ENCODE measurements at places on chromosomes 5 and 9. TPM values are rescaled to one million over a fixed set of nuclear protein-coding genes. Genes with fewer than 3 reads are reported as not detected.

GRCh38 chr9:696332-697323, 144.9 kb upstream of the DMRT1 start:
- H3K4me3 ChIP-seq = no peak overlapping the region
- no peaks in the 10 kb centered on the region for H3K27me3 ChIP-seq
- no peak overlapping the region for H3K27ac ChIP-seq
- H3K4me1 ChIP-seq = peaks cover 16% of the 10 kb centered on the region
- no peaks in the 10 kb centered on the region for H3K36me3 ChIP-seq

DNA sequence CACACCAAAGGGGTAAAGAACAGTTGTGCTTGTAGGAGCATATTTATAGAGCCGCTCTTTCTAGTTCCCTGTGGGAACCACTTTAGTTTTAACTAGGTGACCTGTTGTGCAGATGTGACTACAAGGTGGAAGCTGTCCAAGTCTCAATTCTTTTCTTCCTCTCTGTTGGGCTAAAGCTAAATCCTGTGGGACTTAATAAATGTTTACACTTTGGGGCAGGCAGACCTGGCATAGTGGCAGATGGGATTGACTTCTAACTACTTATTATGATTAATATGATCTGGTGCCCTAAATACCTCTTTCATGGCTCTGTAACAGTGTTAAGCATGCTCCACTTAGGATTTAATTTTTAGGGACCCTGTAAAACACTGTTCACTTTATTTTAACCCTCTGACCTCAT, 265.3 kb downstream of the KCTD16 start:
- DNase-seq = no peak
- no peaks in the 10 kb centered on the region for H3K36me3 ChIP-seq
- peak overlapping the region; percentile 19 for H3K27ac ChIP-seq
- no peak overlapping the region for H3K4me3 ChIP-seq

- H3K36me3 ChIP-seq = no peaks in the 10 kb centered on the region
- H3K4me3 ChIP-seq = no peak overlapping the region
- H3K27ac ChIP-seq = no peak overlapping the region
- DNase-seq = no peak
These were observed 8.7 kb downstream of the GRK6 start for GRCh38 chr5:177434942-177435738.

GRCh38 chr5:136030956-136031611, 2.3 kb downstream of the TGFBI start:
- no peaks in the 10 kb centered on the region for H3K36me3 ChIP-seq
- H3K4me1 ChIP-seq = peaks cover 12% of the 10 kb centered on the region
- DNase-seq = no peak
- no peak overlapping the region for H3K27ac ChIP-seq

DNA sequence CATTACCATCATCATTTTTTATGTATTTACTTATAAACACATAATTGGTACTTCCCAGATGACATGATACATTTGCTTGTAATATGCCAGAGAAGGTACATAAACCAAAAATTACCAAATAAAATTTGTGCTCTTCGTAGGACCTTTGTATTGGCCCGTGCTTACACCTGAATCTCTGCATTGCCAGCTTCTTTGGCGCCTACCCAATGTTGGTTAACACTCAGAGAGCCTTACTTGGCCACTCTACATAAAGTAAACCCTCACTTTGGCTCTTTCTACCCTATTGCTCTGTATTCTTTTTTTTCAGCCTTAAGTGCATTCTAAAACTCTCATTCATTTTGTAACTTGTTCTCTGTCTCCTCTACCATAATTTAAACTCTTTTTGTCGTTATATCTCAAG, 148.1 kb upstream of the ZNF608 start:
- H3K4me3 ChIP-seq = no peak overlapping the region
- H3K27me3 ChIP-seq = no peaks in the 10 kb centered on the region
- no peaks in the 10 kb centered on the region for H3K36me3 ChIP-seq
- no peak overlapping the region for H3K27ac ChIP-seq
- DNase-seq = peak; percentile 18

GRCh38 chr5:55471468-55471867, 63.3 kb downstream of the PLPP1 start:
- H3K36me3 ChIP-seq = no peaks in the 10 kb centered on the region
- H3K4me1 ChIP-seq = peaks cover 41% of the 10 kb centered on the region
- no peak overlapping the region for H3K4me3 ChIP-seq
- H3K27me3 ChIP-seq = no peaks in the 10 kb centered on the region
- no peak overlapping the region for H3K27ac ChIP-seq

DNA sequence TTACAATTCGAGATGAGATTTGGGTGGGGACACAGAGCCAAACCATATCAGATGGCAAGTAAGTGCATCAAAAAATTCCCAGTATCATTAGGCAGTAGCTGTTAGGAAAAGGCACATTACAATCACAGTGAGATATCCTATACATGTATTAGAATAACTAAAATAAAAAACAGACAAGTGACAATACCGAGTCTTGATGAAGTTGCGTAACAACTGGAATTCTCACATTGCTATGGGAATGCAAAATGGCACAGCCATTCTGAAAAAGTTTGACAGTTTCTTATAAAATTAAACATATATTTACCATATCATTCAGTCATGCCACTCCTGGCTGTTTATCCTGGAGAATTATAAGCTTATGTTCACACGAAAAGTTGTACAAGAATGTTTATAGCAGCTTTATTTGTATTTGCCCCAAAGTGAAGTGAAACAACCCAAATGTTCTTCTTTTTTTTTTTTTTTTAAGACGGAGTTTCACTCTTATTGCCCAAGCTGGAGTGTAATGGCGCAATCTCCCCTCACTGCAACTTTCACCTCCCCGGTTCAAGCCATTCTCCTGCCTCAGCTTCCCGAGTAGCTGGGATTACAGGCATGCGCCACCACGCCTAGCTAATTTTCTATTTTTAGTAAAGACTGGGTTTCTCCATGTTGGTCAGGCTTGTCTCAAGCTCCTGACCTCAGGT, 93.1 kb upstream of the TLE1 start:
- H3K4me3 ChIP-seq = no peak overlapping the region
- H3K27ac ChIP-seq = no peak overlapping the region

GRCh38 chr9:132116583-132116982, 36.9 kb upstream of the MED27 start:
- H3K4me3 ChIP-seq = no peak overlapping the region
- H3K27me3 ChIP-seq = no peaks in the 10 kb centered on the region
- no peak overlapping the region for H3K27ac ChIP-seq
- no peak for DNase-seq

DNA sequence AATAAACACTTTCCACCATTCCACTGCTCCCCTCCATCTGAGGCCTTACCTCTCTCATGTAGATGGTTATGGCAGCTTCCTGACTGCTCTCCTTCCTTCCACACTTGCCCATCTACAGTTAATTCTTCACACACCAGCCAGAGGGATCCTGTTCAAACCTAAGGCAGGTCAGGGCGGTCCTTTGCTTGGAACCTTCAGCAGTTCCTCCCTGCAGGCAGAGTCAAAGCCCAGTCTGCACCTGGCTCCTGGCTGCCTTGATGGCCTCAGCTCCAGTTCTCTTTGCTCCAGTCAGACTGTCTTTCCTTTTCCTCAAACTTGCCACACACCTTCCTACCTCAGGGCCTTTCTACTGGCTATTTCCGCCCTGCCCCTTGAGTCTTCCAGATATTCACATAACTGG, 30.2 kb upstream of the NR3C1 start:
- H3K4me1 ChIP-seq = no peaks in the 10 kb centered on the region
- DNase-seq = no peak

DNA sequence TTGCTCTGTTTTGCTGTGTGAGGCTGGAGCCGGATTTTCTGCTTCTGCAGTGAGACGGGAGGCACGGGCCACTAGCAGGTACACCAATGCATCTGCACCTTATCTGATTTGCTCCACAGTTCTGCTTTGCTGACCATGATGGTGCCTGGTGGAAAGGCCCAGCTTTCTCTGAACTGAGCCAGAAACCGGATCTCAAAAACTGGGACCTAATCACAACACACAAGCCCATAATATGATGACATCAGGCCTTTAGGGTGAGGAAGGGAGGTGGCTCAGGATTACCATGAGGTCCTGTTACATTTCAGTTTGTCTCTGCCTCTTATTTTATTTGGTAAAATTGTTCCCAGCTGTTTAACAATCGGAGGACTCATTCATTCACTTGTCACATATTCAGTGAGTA, 49.8 kb downstream of the FGF1 start:
- H3K36me3 ChIP-seq = no peaks in the 10 kb centered on the region
- no peak overlapping the region for H3K4me3 ChIP-seq
- DNase-seq = no peak

GRCh38 chr5:142095651-142096330, 12.8 kb upstream of the NDFIP1 start:
- H3K27me3 ChIP-seq = no peaks in the 10 kb centered on the region
- H3K27ac ChIP-seq = no peak overlapping the region
- H3K4me1 ChIP-seq = no peaks in the 10 kb centered on the region
- H3K36me3 ChIP-seq = no peaks in the 10 kb centered on the region
- H3K4me3 ChIP-seq = no peak overlapping the region
- peak; percentile 8 for DNase-seq

DNA sequence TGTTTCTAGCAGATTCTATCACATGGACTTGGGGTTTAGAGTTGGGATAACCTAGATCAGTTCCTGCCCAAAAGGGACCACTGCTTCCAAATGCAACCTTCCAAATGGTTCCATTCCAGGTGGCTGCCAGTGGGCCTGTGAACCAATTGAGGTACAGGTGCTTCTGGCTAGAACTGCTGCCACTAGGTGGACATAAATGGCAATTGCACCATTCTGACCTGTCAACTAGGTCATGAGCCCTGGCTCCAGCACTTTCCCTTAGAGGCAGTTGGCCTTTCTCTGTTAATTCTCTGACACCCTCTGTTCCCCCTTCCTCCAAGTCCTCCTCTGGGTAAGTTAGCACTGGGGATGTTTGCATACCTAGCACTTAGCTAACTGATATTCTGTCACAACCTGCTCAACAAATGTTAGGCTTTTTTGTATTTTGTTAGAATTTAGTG, 16.6 kb upstream of the HEMGN start:
- H3K27me3 ChIP-seq = no peaks in the 10 kb centered on the region
- no peak overlapping the region for H3K27ac ChIP-seq
- no peaks in the 10 kb centered on the region for H3K36me3 ChIP-seq
- H3K4me1 ChIP-seq = no peaks in the 10 kb centered on the region
- no peak overlapping the region for H3K4me3 ChIP-seq

DNA sequence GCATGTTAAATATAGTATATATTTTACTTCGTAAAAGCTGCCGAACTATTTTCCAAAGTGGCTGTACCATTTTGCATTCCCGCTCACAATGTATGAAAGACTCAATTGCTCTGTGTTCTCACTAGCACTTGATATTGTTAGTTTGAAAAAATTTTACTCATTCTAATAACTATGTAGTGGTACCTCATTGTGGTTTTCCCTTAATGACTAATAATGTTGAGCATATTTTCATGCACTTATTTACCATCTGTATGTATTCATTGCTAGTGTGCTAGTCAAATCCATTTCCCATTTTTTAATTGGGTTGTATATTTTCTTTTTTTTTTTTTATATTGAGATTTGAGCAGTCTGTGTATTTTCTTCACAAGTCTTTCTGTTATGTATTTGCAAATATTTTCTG, 58.4 kb downstream of the RANBP17 start:
- no peaks in the 10 kb centered on the region for H3K36me3 ChIP-seq
- H3K27me3 ChIP-seq = no peaks in the 10 kb centered on the region
- DNase-seq = no peak
- no peaks in the 10 kb centered on the region for H3K4me1 ChIP-seq
- no peak overlapping the region for H3K4me3 ChIP-seq
- no peak overlapping the region for H3K27ac ChIP-seq

DNA sequence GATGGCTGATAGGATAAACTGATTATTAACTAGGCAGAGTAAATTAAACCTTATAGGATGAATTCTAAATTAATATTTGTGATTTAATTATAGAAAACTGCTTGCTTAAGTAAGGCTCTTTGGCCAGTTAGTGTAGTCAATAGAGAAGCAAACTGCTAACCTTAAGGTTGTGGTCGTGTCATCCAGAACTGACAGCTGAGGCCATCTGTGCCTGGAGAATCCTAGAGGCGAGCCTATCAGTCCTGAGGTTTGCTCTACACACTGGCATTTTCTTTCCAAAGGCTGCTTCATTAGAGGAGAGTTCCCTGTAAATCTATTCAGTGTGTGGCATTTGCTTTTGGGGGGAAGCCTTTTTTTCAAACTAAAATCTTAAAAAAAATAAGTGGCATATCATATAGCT, 169.2 kb downstream of the MEF2C start:
- H3K27ac ChIP-seq = no peak overlapping the region
- H3K36me3 ChIP-seq = no peaks in the 10 kb centered on the region
- no peak for DNase-seq
- no peaks in the 10 kb centered on the region for H3K27me3 ChIP-seq
- no peaks in the 10 kb centered on the region for H3K4me1 ChIP-seq

DNA sequence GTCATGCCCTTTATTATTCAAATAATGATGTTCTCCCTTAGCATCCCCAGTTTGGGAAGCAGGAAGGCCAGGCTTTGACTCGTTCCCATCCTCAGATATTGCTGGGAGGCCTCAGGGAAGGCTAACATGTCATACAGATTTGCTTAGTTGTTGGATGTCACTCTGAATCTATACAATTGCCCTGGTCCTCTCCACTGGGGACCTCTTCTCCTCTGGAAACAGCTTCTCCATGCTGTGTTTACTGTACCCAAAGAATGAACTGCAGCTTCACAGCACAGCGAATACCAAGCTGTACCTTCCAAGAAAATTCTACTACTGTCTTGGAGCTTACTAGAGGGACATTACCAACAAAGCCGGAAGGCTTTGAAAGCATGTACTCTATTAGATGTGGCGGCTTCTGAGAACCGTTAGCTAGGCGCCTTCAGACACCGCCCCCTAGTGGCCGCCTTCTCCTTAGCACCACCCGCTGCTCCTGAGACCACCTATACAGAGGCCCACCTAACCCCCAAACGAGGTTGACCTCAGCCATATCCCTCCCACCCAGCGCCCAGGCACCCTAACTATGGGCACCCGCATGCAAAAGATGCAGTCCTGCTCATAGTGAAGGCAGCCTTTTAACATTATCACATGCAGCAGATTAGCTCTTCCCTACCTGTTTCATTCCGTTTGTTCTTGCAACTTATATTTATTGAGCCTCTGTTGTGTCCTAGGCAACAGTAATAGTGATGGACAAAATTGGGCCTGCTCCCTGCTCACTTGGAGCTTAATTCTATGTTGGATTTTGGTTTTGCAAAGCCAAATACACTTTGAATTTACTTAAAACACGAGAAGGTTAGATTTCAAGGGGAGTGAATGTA, 34.9 kb upstream of the FOXI1 start:
- no peaks in the 10 kb centered on the region for H3K36me3 ChIP-seq
- no peak overlapping the region for H3K27ac ChIP-seq
- no peaks in the 10 kb centered on the region for H3K4me1 ChIP-seq
- H3K27me3 ChIP-seq = no peaks in the 10 kb centered on the region
- DNase-seq = no peak

Gene GDNF
- total RNA-seq = not detected

Gene CATSPER3
- not detected for total RNA-seq

Gene CARD6
- 5.6 TPM for total RNA-seq

Gene C1QTNF2
- total RNA-seq = not detected

Gene SAXO1
- total RNA-seq = not detected

Gene PPP3R2
- not detected for total RNA-seq

Gene IRX2
- total RNA-seq = 1.3 TPM

Gene SPATA31C1
- not detected for total RNA-seq

Gene PCDHGB4
- 4.9 TPM for total RNA-seq

Measured in body of pancreas (tissue), 4 donors.